ENCODE measurements at places on chromosomes 1 and 21.

DNA sequence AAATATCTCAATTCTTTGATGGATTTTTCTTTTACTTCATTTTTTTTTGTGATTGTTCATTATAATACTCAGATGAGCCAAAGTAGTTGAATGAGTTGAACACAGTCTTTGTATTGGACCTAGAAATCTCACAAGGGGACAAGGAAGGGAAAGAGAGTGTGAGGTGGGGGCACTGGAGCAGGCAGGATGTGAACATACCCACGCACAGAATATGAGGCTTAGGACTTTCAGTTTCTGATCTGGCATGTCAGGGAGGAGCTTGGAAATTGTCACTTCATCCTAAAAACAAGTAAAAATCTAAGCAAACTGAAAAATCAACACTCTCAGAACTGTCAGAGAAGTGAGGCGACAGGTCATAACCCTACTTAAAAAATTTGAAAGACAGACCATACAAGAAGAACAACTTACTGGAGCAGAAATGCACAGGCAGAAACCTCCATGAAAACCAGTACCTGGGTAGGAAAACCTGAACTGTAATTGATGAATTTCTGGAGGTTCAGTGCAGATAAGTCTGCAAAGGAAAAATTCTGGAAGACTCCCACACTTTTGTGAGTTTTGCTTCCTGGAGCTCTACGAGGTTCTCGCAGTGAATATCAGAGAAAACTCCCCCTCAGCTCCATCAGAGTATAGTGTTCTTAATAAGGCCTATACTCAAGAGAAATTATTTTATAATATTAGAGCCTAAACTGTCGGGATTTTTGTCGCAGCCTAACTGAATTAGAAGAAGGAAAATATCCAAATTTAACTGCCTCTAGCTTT lies 3.6 kb upstream of the PTGS2 start:
- DNase-seq: no peak

GRCh38 chr1:243968413-243968812 lies 82.7 kb upstream of the ZBTB18 start:
- no peak for DNase-seq

- no peak for DNase-seq
Measured at GRCh38 chr1:91541918-91542533, 41.4 kb downstream of the CDC7 start.

- no peak for DNase-seq
Measured at GRCh38 chr1:174916846-174917245, 82.9 kb upstream of the CACYBP start.

DNA sequence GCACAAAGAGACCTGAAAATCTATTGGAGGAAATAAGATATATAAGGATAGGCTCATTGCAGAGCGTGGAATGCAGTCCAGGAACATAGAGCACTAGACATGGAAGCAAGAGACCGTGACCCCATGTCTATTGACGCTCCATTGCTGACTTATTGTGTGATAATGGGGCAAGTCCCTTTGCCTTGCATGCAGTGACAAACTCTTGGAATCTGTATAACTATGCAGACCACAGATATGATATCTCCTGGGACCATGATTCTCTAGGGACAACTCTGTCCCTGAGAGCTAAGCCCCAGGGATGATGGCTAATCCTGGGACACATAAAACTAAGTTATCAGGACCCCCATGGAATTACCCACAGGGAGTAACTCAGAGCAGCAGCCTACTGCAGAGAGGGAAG lies 73.1 kb upstream of the PRDX6 start:
- DNase-seq: no peak

DNA sequence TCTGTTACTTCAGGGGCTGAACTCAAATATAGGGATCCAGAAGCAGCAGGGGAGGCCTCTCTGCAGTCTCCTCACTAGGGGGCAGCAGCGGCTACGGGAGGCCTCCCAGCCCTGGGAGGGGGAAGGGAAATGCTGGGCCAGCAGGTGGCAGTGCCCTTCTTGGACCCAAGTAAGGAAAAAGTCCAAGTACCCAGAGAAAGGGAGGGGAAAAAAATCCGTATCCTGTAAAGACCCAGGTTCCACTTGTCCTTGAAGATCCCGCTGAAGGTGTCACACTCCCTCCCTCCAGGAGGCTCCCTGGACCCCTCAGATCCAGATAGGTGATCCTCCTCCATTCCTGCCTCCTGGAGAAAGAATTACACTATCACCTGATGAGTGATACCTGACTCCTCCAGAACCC lies 14.1 kb upstream of the NUAK2 start:
- no peak for DNase-seq

DNA sequence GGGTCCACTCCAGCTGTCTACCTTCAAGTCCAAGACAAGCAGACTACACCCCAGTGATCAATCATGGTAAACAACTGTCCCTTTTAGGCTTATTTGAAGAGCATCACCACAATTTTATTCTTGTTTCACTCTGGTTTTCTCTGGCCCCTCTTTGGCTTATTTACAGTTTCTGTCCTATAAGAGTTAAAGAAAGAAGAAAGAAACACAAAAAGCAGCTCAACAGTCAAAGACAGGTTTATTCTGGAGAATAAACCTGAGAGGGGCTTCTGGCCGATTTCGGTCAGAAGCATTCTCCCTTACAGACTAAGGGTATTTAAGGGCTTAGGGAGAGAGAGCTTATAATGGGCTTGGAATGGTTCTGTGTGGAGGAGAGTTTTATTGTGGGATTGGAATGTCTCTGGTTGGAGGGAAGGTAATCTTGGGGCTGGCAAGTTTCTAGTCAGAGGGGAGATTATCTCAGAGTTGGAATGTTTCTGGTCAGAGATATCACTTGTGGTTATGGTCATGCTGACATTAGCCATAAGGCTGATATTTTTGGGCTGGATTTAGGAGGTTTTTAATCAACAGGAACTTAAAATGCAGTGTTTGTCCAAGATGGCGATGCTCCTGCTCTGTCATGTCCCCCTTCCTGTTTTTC lies 161.0 kb downstream of the URB2 start:
- no peak for DNase-seq

GRCh38 chr21:33231526-33231925 lies 1.8 kb downstream of the IFNAR2 start:
- DNase-seq: no peak

- DNase-seq: no peak
Measured at GRCh38 chr1:243564814-243565213, 285.2 kb downstream of the AKT3 start.

GRCh38 chr1:201535919-201536245 lies 3.0 kb upstream of the NAV1 start:
- DNase-seq: no peak

GRCh38 chr1:12170263-12170671 lies 3.5 kb downstream of the TNFRSF1B start:
- DNase-seq: no peak

- no peak for DNase-seq
Measured at GRCh38 chr1:111904478-111905218, 84.8 kb downstream of the KCND3 start.

DNA sequence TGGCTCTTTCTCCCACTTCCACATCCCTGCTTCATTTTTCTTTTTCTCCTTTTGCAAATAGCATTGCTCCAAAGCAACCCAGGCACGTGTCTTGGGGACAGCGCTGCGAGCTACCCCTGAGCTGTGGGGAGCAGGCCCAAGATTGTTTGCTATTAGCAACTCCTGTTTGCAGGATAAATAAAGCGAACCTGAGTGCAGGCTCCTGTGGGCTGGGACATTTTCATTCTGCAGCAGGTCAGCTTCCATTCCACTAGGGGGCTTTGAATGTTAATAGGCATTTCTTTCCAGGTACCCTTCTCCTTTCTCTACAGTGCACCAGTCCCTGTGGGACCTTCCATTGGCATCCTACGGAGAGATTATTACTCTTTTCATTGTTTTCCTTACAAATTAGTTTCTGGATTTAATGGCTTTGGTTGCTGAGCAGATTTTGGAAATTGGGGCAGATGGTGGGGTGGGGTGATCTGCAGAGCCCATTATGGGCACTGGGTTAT lies 54.0 kb downstream of the OLFML3 start:
- DNase-seq: no peak

DNA sequence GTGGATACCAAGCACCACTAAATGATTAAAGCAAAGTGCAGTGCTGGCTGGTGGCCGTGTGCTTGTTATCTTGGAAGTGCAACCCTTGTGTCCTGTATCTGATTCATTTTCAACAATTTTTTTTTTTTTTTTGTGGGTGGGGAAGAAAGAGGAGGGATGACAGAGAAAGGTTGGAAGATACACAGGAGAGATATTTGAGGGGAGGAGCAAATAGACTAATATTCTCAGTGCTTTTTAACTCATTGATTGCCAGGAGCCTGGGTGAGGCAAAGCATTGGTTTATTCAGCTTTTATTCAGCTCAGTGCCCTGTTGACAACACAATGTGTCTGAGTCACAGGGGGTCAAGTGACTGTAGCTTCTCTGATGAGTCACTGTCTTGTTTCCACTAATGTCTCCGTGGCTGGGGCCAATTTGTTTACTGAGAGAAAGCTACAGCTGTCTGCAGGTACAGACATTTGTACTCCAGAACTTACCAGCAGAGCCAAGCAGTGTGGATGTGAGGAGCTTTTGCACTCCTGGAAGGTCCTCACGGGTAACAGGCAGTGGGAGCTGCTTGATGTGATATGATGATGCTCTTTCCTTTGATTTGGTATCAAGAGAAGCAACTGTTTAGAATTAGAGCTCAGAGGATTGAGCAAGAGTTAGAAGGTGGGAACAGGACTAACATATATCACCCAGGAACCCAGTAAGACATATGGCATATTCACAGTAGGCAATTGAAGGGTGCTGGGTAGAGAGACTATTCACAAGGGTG lies 23.6 kb upstream of the DNM3 start:
- DNase-seq: no peak

GRCh38 chr1:15974855-15975254 lies 1.0 kb downstream of the ZBTB17 start:
- DNase-seq: no peak

- DNase-seq: no peak
Measured at GRCh38 chr1:202843081-202843480, 32.3 kb downstream of the PCAT6 start.

- no peak for DNase-seq
Measured at GRCh38 chr1:197066719-197067456, at the start of gene F13B. Gene F13B (minus strand): TSS chr1:197067260. CDS start chr1:197067223, 37 bp downstream.

GRCh38 chr1:93753791-93754763 lies 72.4 kb upstream of the BCAR3 start:
- no peak for DNase-seq

DNA sequence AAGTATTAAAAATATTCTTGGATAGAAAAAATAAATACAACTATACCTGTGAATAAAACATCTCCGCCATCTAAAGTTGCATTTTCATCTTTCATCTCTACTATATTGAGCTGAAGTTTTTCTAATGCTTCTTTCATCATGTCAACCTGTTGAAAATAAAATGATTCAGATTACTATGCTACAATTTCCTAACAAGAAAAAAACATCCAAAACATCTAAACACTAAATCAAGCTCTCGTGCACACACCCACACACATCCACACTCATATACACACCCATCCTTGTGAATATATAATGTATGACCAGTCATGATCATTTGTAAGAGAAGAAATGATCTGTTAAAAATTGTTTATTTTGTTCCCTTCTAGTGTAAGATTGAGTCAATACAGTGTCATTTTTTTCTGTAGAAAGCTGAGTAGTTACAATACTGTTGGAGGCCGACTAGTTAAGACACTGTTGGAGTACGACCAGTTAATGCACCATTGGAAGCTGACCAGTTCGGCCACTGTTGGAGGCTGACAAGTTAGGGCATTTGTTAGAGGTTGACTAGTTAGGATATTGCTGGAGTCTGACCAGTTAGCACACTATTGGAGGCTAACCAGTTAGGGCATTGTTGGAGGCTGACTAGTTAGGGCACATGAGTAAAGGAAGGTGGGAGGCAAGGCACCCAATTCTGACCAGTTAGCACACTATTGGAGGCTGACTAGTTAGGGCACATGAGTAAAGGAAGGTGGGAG lies 82.4 kb upstream of the BCL10 start:
- no peak for DNase-seq

- no peak for DNase-seq
Measured at GRCh38 chr1:221688488-221688843, 53.4 kb downstream of the DUSP10 start.

Data from esophagus squamous epithelium (tissue), 5 donors.